DMS79 (cell line): ENCODE measurements at places on chromosomes 4 and X.

DNA sequence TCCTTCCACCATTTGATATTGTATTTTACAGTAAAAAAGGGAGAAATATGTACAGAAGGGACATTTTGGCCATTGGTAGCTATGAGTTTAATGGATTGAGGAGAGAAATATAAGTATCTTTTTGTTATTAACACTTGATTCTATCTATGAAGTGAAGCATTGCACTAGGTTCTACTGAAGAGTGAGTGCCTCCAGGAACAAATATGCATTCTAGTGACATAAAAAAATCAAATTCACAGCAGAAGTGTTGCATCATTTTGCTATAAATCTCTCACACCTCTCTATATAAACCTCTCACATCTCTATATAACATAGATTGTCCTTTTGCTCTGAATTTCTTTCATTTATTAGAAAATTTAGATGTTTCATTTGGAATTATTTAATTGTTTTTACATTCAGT, 425 bp downstream of the SYTL5 start:
- DNase-seq: no peak

DNA sequence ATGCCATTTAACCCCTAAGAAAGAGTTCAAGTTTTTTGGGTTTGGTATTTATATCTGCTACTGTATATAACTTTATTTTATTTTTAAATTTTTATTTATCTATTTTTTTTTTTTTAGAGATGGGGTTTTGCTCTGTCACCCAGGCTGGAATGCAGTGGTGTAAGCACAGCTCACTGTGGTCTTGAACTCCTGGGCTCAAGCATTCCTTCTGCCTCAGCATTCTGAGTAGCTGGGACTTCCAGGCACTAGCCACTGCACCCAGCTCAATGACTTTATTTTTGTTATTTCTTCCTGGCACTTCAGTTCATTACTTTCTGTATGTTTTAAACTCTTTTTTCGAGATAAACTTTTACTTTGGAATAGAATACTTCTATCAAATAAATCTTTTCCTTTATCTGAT, 42.4 kb upstream of the PGAM4 start:
- no peak for DNase-seq

- no peak for DNase-seq
Measured at GRCh38 chr4:123671636-123672404, 275.2 kb downstream of the SPRY1 start.

DNA sequence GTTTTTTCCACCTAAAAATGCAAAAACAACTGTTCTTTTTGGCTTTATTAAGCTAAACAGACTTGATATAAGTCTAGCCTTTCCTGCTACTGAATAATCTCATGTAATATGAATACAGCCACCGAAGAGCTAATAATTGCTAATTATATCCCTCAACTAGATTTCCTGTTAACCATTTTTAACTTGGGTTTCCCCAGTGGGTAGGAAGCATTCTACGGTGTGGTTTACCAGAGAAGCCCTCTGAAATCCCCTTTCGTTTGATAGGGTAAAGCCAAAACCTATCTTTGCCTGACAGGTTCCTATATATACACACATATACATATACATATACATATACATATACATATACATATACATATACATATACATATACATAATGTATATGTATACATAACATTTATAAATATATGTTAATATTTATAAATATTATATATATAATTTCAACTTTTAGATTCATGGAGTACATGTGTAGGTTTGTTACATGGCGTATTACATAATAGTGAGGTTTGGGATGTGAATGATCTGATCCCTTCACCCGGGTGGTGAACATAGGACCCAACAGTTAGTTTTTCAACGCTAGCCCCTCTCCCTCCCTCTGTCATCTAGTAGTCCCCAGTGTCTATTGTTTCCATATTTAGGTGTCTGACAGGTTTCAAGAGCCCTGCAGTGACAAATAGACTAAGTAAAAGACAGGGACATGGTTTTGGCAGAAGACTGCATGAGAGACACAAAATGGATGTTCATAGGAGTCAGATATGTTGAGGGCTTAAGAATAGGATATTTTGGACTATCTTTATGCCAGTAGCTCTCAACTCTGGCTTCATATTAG, 62.4 kb downstream of the ATXN3L start:
- no peak for DNase-seq

DNA sequence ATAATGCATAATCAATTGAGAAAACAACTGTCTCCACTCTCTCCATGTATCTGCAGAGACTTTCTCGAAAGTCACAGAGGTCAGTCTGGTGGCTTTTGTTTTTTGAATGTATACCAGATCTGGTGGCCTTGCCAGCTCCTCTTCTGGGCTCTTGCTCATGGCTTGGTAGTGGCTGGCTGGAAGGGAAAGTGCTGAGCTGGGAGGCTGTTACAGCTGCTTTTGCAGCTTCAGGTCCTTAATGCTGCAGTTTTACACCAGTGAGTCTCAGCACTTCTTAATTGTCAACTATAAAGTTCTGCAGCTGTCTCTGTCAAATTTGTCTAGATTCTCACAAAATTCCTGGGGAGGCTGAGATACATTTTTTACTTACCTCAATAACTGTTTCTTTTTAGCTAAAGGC, 390.0 kb downstream of the GRXCR1 start:
- DNase-seq: no peak

DNA sequence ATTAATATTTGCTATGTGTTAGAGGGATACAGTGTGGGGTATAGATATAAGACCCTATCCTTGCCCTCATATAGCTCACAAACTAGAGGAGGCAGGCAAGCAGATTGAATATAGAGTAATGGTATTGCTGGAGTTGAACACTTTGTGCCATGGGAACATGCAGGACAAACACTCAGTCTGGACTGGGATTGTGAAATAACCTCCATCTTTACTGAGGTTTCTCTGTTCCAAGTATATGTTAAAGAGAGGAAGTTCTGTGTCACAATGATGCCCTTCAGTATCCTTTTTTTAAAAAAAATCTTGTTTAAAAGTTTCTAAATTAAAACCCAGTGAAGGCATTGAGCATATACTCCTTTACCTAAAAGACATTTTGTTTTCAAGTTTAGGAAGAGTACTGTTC, 8.7 kb downstream of the FABP2 start:
- no peak for DNase-seq

GRCh38 chrX:50432829-50433289, 37.8 kb downstream of the DGKK start:
- no peak for DNase-seq

- DNase-seq: no peak
Measured at GRCh38 chr4:64882311-64883086, 473.2 kb upstream of the TECRL start.

DNA sequence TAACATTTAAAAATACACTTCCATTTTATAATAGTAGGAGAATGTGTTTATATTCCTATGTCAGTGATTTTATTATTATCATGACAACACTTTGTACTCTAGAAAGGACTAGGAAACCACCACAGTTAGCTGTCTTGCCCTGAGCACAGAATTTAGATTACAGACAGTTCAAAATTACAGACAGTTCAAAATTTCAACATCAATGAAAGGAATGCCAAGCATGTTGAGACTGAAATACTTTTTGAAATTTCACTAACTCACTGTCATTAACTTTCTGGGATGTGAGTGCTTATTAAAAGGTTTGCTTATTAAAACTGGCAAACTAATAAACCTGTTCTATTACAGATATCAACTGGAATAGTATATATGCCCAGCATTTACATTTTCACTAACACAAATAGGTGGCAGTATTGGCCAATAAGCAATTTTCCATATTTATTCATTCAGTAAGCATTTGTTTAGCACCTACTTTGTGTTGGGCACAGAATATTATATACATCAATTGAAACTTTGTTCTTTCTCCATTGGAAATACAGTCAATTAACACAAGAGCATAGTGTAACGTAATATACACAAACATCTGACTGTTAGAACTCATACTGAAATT, 179.4 kb downstream of the FBXW7 start:
- DNase-seq: no peak

GRCh38 chr4:11589676-11590075, 161.0 kb upstream of the HS3ST1 start:
- DNase-seq: no peak

GRCh38 chrX:40694802-40695201, 40.5 kb downstream of the MED14 start:
- DNase-seq: no peak

DNA sequence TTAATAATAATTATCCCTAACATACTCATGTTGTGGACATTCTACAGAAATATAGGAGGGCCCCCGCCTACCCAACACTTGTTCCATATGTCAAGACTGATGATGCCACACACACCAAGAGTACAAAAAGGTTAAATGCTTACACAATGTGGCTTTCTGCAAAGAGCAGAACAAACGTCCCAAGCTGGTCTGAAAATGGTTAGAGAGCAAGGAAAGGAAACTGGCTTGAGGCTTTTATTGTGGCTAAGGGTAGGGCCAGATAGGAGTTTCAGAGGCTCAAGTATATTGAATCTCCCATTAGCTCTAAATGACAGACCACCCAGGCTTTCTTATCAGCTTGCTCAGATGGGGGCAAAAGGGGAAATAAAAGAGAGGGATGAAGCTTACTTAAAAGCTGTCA, 134.1 kb upstream of the C1QTNF7 start:
- DNase-seq: no peak

- no peak for DNase-seq
Measured at GRCh38 chr4:78772526-78773091, 3.5 kb upstream of the BMP2K start.

- no peak for DNase-seq
Measured at GRCh38 chr4:36823199-36823967, 421.2 kb upstream of the NWD2 start.

- peak; percentile 60 for DNase-seq
Measured at GRCh38 chr4:2671267-2671895, 84.8 kb downstream of the TNIP2 start.

DNA sequence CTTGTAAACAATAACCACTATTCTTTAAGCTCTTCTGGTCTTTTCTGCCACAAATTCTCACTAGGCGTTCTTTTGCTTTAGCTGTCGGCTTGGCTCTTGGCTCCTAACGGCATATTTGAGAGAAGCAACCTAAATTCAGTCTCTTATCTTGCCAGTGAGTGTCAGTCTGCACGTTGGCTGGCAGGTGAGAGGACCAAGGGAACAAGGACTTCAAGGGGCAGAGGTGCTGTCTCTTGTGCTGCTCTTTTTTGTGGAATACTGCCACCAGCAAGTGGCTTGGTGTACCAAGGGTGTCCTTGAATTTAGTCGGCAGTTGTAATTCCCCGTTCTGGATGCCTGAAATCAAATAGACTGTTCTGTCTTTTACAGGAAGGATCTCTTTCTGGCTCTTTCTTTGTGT, 77.8 kb upstream of the SLC4A4 start:
- no peak for DNase-seq

DNA sequence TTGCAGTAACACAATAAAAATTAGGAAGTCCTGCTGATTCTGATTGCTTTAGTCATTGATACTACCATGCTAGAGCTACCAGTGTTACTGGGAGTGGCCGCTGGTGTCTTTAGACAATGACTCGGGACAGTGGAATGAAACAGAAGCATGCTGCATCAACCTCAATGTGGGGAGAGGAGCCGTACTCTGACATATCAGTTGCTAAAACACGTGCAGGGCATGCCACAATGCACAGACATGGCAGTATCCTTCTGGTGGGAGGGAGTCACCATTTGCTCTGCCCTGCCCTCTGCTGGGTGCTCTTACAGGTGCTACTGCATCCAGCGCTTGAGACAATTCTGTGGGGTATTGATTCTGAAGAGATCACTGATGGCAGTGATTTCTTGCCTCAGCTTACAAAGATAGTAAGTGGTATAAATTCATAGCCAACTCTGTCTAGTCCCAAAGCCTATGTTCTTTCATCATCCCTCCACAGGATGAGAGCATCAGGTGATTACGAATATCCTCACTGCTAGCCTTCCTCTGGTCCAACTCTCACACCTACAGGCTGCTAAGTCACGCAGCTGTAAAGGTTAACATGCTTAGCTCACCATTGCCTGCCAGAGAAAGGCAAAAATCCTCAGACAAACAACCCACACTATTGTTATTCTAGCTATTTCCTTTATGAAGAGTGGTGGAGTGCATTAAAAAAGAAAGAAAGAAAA, 43.7 kb downstream of the NSG1 start:
- no peak for DNase-seq

- DNase-seq: no peak
Measured at GRCh38 chr4:56986952-56987351, 8.3 kb downstream of the POLR2B start.

GRCh38 chr4:27973056-27973455, 1112.4 kb downstream of the STIM2 start:
- no peak for DNase-seq

- no peak for DNase-seq
Measured at GRCh38 chrX:97326456-97326855, 442.7 kb downstream of the RPA4 start.

DNA sequence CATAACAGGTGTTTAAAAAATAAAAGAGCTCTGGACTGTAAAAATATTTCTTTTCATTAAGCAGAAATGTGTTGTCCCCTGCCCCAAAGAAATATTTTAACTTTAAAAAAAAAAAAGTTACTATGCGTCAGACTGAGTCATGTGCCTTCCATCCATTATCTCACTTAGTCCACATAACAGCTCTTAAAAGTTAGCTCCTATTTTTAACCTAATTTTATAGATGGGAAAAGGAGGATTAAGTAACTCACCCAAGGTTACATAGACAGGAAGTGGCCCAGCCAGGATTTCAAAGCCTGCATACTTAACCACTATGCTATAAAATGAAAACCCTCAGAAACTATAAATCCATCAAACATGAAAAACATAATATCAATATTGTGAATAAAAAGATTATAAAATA, 97.7 kb downstream of the MANBA start:
- no peak for DNase-seq

GRCh38 chr4:10728016-10728415, 43.4 kb upstream of the CLNK start:
- no peak for DNase-seq

DNA sequence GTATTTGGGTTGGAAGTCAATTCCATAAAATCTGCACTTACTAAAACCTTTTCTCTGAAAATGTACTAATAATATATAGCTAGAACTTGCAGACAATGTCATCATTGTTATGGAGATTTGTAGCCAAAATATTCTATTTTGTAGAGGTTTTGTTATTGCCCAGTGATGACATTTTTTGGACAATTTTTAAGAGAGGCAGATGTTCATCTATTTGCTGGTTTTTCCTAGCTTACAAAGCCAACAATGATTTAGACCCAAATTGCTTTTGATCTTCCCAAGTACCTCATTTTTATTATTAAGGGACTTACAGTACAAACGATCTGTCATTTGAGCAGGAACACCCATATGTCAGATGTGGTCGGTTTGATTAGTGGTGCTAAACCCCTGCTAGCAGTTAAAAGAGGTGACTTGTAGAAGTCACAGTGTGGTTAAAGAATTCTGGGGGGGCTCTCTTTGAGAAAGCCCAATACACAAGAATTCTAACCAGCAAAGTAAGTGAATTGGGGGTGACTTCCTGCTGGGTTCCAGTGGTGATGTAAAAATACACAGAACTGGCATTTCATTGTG, 136.2 kb downstream of the KIT start:
- DNase-seq: no peak

GRCh38 chrX:55201930-55202579, 18.1 kb upstream of the PAGE5 start:
- DNase-seq: no peak

GRCh38 chr4:38213083-38213805, 253.0 kb downstream of the PTTG2 start:
- no peak for DNase-seq
